ENCODE measurements at places on chromosomes 13 and 19.

DNA sequence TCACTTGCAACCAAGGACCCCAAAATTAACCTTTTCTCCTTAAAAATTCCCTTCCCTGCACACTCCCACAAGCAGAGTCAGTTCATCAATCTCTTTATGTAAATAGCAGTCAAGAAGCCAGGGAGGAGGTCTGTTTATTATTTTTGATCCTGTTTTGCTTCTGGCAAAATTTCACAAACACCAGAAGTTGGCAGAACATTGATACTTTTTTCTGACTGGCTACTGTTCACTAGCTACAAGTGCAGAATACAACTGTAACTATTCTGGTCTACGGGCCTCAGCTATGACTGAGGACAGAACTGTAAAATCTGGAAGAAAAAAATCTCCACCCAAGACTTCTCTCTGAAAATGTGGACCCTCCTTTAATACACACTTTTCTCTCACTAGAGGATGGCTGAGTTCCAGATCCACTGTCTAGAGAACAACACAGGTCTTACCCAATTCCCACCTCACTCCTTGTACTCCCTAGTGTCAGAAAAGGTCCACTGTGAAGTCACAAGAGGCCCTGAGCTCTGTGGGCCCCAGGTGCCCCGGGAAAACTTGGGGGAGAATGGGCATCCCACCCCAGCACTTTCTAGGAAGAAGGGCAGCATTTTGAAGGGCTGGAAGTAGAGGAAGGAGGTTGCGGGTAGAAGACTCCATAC, 14.5 kb downstream of the STARD13 start:
- DNase-seq = no peak

DNA sequence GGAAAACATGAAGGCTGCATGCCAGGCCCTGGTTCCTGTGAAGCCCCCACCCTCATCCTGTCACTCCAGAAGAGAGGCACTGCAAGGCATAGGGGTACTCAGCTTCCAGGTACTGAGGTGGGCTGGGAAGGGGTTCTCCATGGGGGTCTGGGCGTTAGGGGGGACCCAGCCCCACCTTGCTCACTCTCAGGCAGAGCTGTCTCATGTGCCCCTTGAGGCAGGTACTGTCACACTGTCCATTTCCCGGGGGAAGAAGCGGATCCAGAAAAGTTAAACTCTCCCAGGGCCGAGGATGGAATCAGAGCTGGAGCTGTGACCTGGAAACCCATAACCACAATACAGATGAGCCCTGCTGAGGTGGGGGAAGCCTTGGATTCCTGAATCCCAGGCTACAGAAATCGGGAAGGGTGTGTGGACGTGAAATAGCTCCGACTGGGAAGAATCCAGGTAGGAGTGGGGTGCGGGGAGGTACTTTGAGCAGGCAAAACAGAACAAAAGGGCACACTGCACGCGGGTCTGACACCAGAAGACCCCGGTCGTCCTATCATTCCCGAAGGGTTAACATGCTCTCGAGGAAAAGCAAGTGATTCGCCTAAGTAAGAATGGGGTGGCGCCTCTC, 540 bp upstream of the USE1 start:
- no peak for DNase-seq

GRCh38 chr19:33100894-33101644, 20.1 kb downstream of the GPATCH1 start:
- no peak for DNase-seq

DNA sequence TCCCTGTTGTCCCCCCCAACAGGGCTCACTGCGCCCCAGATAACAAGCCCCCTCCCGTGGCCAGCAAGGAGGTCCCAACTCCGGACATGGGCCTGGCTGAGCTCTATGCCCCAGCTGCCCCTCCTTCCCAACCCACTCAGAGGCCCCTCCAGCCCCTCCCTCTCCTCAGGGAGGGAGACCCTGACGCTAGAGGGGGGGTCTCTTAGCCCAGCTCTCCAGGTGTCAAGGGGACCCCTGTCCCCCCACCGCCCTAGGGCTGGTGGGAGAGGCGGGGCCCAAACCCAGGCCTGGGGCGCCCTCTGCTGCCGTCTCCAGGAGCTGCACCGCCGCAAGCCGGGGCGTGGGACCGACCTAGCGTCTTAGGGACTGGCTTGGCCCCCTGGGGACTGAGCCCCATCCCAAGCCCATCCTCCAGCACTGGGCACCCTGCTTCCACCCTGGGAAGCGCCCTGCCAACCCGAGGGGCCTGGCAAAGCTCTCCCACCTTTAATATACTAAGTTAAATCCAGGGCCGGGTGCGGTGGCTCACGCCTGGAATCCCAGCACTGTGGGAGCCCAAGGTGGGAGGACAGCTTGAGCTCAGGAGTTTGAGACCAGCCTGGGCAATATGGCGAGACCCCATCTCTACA, 1.4 kb downstream of the GRIN3B start:
- DNase-seq = no peak

DNA sequence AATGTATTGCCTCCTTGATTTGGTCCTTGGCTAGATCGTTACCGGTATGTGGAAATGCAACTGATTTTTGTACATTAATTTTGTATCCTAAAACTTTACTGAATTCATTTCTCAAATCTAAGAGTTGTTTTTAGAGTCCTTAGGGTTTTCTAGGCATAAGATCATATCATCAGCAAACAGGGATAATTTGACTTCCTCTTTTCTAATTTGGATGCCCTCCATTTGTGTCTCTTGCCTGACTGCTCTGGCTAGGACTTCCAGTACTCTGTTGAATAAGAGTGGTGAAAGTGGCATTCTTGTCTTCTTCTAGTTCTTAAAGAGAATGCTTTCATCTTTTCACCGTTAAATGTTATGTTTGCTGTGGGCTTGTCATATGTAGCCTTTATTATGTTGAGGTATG, 12.0 kb upstream of the CYP2A13 start:
- no peak for DNase-seq

DNA sequence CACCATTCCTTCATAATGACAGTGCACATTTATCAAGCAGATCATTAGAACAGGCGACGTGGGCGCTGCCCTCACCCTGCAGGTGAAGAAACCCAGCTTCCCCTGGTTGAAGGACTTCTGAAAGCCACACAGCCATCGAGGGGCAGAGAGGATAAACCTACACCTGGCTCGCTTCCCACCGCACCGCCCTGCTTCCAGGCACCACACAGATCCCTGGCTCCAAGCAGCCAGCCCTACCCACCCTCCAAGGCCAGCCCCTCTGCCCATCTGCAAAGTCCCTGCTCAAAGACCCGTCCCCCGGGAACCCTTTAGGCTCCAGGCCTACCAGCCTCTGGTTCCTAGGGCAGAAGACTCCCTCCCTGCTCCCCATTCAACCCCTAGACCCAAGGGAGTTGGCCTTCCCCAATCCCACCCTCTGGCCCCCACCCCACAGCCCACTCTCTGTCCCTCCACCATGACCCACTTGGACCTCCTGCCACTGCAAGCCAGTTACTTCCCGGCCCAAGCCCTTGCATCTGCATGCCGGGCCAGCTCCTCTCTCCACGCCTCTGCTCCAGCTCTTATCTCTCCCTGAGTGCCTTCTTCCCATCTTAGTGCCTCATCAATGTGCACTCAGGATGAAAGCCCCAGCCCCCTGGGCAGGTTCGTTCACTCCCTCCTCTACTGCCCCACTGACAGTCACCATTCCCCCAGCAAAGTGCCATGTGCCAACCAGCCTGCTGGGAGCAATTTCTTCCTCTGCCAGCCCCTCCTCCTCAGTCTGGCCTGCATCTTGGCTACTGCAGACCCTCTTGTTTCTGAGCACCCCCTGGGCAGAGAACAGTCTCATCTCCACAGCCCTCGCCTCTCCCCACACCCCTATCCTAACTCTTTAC, 28.0 kb downstream of the PEPD start:
- no peak for DNase-seq

DNA sequence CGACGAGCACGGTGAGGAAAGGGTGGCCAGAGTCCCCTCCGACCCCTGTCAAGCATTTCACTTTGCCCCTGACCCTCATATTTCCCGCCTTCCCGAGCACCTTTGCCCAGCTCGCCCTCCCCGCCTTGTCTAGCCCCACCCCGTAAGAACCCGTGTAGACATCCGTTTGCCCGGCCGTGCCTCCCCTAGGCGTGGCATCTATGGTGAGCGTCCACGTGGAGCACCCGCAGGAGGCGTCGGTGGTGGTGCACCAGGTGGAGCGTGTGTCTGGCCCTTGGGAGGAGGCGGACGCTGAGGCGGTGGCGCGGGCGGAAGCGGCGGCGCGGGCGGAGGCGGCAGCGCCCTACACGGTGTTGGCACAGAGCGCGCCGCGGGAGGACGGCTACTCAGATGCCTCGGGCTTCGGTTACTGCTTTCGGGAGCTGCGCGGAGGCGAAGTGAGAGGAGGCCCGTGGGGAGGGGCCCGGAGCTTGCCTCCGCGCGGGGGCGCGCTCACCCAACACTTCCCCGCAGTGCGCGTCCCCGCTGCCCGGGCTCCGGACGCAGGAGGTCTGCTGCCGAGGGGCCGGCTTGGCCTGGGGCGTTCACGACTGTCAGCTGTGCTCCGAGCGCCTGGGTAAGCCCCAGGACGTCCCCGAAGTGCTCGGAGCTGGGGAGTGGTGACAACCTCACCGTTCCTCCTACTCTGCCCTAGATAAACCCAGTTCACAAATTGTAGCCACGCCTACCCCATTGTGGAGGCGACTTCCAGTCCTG, 4.2 kb downstream of the LTBP4 start:
- DNase-seq = no peak

GRCh38 chr13:67367399-67367798, 137.3 kb upstream of the PCDH9 start:
- no peak for DNase-seq

DNA sequence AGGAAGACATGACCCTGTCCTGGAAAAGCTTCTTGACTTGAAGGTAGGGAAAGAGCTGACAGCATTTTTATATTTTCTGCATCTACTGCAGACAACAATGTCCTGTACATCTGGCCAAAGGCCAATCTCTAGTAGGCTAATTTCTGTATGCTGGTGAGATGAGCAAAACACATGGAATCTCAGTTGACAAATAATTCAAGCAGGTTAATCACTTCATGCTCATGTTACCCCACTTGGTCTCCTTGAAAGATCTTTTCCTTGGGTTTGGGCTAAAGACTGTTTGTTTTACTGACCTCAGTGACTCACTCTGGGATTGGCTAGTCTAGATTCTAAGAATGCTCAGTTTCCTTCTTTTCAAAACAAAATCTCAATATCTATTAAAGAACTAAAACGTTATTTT, 298.8 kb downstream of the LMO7 start:
- no peak for DNase-seq

DNA sequence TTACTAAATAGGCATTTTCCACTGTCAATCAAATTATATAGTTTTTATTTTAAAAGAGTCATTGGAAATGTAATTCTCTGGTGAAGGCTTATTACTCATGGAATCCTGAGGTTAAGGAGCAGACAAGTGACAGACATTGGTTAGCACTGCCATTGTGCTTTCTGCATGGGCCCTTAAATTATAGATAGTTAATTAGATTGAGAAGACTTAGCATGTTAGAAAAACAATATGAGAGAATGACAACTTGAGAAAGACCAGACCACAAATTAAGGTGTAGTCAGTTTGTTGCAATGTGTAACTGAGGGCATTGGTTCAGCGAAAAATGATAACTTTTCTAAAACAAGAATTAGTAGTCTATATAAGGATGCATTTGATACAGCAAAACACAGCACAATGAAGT, 195.5 kb downstream of the SLITRK6 start:
- no peak for DNase-seq

GRCh38 chr13:27405546-27406134, 18.8 kb upstream of the GTF3A start:
- no peak for DNase-seq

- no peak for DNase-seq
These were observed 122.3 kb downstream of the ZDHHC20 start for GRCh38 chr13:21336609-21337349.

- no peak for DNase-seq
These were observed 84.0 kb downstream of the MZT1 start for GRCh38 chr13:72643311-72643989.

Measured in vagina (tissue), 2 donors.